ENCODE measurements at places on chromosomes 2 and 18.

- DNase-seq: no peak
Observed at GRCh38 chr2:120638450-120638849, 97.2 kb upstream of the GLI2 start.

- no peak for DNase-seq
Observed at GRCh38 chr2:7961550-7961949, 720.3 kb upstream of the ID2 start.

DNA sequence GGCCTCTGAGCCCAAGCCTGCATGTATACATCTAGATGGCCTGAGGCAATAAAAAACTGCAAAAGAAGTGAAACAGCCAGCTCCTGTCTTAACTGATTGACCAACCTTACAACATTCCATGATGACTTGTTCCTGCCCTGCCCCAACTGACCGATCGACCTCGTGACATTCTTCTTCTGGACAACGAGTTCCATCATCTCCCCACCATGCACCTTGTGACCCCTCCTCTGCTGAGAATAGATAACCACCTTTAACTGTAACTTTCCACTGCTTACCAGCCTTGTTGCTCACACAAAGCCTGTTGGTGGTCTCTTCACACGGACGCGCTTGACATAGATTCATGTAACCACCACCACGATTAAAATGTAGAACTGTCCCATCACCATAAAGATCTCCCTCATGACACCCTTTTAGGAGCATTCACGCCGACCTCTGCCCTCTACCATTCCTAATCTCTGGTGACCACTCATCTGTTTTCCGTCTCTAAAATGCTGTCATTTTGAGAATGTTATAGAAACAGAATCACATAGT, 120.1 kb upstream of the REV1 start:
- DNase-seq: no peak

- DNase-seq: no peak
Observed at GRCh38 chr18:41681138-41681880, 273.7 kb upstream of the PIK3C3 start.

DNA sequence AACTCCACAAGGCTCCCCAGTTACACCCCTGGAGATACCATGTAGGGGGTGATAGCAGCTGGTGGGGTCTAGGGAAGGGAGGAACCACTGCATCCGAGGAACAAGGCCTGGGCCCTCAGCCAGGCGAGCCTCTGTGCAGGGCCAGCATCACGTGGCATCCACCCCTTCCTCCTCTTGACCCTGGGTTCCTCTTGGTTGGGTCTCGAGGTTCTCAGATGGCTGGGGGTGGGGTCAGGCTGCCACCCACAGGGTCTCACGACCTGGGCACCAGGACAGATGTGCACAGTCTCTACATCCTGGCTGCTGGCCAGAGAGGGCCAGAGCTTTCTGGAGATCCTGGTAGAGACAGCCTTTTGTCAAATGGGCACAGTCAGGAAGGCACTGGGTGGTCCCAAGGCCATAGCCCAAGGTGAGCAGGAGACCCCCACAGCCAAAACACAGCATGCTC, 10.4 kb downstream of the HS6ST1 start:
- DNase-seq: no peak

DNA sequence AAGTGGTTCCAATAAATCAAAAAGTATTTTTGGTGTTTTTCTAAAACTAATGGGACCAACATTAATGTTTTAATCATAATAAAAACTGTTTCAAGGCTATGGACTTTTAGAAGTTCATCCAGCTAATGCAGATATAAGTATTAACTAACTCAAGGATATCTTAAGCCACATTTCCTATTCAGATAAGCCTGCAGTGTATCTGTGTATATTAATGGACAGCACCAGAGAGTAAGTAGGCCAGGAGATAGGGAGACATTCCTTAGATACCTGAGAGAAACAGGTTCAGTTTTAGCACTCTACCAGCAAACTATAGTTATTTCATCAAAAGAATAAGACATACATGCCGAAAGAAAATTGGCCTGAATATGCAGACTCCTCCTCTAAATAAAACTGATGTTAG, 27.3 kb downstream of the PREPL start:
- DNase-seq: peak; percentile 35

DNA sequence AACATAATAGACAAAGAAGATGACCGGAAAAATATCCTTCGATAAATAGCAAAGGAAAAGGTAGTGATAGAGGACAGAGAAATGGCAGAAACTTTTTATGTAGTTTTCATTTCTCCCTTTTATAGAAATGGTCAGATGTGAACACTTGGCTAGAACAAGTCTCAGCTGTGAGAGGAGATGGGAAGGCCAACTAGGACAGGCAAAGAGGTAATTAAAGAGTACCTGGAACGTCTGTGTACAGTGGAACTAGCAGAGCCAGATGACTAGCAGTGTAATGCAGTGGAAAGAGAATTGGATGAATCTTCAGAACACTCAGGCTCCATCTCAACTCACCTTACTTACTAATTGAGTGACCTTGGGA, 69.2 kb downstream of the NABP1 start:
- DNase-seq: no peak

GRCh38 chr2:223976635-223977226, 19.5 kb downstream of the MRPL44 start:
- no peak for DNase-seq

DNA sequence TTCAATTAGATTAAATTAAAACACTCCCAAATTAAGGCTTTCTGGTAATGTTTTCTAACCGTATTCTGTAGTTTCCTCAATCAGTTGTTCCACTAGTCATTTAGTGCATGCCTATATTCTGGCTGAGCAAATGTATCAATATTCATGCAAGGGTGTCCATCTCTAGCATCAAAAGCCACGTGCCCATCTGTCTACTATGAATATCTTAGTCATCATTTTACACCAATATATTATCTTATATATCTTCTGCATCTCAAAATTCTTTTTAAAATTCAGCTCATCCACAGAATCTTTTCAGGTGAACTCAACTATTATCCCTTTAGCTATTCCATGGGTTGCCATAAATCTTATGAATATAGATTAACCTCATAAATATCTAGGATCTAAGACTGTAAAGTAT, 488.2 kb downstream of the PARD3B start:
- DNase-seq: no peak

DNA sequence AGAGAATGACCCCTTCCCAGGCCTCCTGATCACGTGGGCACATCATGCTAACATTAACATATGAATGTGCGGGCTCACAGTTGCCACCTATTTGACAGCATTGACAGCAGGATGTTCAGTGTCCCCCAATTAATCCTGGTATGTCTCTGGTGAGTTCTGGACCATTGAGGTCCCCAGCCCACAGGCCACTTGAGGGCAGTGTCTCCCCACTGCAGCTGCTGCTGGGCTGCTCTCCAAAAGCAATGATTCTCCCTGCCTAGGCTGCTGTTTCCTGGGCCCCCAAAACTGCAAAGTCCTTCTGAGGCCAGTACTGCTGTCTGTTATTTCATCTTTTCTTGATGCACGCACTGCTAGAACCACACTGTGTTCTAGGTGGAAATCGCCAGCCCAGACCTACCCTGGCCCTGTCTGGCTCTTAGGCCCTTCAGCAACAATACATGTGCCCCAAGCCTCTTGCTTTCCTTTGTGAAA, 52.7 kb upstream of the MAPK4 start:
- DNase-seq: peak; percentile 3

DNA sequence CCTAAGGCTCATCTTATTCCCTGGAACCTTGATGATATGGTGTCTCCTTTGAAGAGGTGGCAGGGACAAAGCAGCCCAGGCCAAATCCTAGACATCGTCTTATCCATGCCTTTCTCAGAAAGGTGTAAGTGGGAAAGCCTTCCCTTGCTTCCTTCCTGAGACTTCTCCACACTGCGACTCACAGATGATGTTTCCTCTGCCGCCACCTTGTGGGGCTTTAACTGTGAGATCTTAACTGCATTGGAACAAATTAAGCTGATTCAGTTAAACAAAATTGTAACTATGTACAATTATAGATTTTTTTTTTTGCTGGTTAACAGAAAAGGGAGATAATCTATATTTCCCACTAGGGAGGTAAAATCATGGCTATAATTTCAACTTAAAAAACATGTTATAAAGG, 10.0 kb upstream of the GCA start:
- peak; percentile 15 for DNase-seq

GRCh38 chr2:132669908-132670495, at the start of gene LYPD1:
Gene LYPD1 (minus strand): TSS chr2:132670205. CDS start chr2:132669932, 273 bp downstream.
- no peak for DNase-seq

DNA sequence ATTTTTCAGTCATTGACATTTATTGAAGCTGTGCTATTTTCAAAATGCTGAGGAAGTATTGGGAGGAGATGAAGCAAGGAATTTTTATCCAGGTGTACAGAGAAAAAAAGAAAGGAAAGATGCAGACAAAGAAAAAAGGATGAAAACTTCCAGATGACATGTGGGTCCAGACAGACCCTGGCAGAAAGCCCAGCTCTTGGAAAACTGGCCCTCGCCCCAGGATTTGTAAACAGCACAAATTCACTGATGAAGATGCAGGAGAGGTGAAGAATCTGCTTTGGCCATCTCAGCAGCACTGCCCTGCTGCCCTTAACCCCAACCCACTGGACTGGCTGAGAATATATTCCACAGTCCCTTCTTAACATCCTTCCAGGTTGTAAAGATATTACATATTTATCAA, 12.5 kb downstream of the TACR1 start:
- peak; percentile 11 for DNase-seq

Data from fibroblast of villous mesenchyme (primary cell).